ENCODE measurements at places on chromosomes 7 and 10.
A peak's percentile ranks its signal among the peaks of the same experiment; 100 is the strongest.

- peak; percentile 27 for DNase-seq
Observed at GRCh38 chr10:26612151-26612915, 85.2 kb upstream of the PDSS1 start.

DNA sequence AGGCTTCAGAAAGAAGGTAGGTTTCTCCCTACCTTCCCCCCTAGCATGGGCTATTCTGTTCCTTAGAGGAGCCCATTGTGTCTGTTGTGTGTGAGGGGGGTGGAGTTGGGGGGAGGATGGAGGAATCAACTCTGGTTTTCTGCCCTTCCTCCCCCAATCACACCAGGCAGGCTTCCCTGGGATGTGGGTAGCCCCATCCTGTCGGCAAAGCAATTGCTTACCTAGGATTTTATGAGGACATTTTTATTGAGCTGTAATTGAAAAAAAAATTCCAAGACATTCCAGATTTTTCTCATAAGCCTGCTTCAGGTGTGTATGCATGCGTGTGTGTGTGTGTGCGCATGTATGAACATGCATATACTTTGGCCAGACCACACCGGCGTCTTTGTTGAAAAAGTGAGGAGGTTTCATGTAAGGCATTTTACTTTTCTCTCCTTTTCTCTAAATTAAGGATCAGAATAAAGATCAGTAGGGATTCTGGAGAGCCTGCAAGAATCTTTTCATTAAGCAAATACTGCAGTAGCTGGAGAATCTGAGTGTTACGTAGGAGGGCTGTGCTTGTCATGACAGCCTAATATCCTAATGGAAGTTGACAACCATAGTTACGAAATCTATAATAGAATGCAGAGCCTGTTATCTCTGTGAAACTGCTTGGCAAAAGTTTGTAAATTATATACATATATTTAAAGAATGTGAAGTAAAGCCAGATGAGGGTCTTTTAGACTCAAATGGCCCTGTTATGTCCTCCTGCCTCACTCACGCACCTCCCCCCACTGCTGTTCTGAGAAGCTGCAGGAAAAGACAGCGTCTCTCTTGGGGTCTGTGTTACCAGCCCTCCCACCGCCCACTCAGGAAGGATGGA, 27.3 kb upstream of the SAMD8 start:
- DNase-seq = peak; percentile 34

- peak; percentile 17 for DNase-seq
Observed at GRCh38 chr7:5422396-5423305, 983 bp downstream of the TNRC18 start.

GRCh38 chr10:35520996-35521395, 84.1 kb upstream of the GJD4 start:
- DNase-seq = no peak

DNA sequence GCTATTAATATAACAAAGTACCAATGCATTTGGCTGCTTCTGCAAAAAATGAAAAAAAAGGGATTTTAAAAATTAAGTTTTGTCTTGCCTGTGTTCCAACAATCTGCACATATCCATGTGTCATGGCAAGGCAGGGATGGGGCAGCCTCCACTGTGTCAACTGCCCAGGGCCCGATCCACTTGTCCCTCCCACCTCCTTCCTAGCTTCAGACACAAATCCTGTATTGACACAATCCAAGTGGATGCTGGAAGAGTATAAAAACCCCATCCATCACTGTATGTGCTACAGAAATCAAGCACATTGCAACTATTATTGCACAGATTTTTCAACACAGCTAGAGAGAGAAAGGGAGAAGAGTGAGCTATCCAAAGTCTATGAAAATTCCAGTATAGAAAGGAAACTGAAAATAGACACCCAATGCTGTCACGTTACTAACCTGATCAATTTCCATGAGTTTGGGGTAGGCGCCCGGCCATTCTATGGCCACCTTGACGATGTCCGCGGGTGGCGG, 106.4 kb downstream of the ELMO1 start:
- DNase-seq = no peak

DNA sequence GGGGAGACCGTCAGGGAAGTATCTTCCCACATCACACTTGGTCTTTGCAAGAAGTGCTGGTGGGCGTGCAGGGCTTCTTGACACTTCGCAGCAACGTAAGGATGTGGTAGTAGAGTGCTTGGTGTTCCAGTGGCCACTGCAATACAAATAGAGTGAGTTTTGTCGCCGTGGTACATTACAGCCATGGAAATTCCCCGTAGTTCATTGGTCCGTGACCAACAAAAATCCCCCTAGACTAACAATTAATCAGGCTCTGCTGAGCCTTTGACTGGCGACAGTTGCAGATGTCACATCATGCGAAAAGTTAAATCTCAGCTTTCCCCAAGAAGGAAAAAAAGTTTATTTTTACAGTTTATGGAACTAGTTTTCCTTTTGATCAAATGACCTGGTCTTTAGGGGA, 134.7 kb downstream of the MGMT start:
- DNase-seq = no peak

- DNase-seq = no peak
Observed at GRCh38 chr10:11679946-11680345, 62.2 kb upstream of the ECHDC3 start.
